ENCODE measurements at places on chromosomes 7 and 10.

DNA sequence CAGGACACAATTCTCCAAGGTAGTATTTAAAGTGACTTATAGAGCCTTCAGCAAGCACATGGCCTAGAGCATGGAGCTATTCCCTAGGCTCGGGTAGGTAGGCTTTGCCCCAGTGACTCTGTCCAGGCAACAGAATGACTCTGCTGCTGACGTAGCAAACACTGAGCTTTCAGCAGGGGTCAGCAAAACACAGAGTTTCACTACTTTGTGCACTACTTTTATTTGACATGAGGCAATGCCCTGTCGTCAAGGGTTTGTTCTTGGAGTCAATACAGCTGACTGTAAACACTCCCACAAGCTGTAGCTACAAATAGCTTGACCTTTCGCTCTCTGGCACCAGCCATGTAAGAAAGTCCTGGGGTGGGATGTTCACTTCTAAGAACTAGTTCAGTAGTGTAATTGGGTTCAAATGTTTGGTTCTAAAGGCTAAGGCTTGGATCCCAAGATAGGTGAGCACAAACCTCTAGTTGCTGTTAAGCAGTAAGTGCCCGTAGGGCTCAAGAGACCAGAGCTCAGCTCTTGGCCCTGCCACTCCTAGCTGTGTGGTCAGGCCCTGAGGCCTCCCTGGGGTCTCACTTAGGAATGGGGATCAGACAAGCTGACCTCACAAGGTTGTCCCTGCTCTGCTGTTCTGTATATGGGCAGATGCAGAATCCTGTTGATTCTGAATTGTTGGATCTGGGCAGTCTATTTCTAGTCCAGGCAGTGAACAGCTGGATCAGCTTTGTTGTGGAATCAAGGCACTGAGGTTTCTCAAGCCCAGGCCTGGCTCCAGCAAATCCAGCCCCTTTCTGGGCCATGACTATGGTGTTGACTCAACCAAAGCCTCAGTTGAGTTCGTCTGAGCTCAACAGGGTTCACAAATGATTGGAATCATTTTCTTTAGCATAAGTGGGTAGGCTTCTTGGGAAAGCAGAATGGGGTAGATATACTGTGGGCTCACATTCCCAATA, 10.7 kb downstream of the NODAL start:
- DNase-seq = no peak

GRCh38 chr7:139679731-139680594, 97.8 kb downstream of the HIPK2 start:
- no peak for DNase-seq

GRCh38 chr10:17426263-17426750, 28.1 kb downstream of the ST8SIA6 start:
- no peak for DNase-seq

DNA sequence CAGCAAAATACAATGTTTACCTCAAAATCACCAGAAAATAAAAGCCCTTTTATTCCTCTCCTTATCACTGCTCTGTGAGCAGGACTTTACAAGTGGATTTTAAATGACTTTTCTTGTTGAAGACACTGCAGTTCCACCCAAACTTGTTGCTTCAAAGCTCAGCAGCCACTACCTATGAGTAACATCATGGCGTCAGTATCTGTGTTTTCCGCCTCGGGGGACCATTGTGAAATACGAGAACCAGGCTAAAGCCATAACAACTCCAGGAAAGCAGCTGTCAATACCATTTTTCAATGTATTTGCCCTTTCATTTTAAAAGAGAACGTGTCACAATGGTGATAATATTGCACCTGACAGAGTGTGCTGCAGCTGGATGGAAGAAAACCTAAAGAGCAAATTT, 284.0 kb upstream of the RNF32 start:
- no peak for DNase-seq

DNA sequence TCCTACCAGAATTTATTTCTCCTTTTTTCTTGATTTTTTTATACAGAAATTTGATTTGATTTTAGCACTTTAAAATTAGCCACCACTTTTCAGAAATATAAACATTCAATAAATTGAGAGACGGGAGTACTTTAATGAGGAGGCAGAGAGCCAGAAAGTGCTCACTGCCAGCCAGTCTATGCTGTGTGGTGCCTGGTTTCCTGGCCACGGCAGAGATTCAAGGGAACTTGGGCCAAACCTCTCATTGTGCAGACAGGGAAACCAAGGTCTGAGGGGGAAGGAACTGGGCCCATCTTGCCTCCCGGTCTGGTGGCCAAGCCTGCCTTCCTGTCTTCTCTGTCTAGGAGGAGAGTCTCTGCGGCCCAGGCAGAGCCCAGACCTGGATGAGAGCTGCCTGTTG, 25.9 kb downstream of the ADAMTS14 start:
- DNase-seq = no peak

DNA sequence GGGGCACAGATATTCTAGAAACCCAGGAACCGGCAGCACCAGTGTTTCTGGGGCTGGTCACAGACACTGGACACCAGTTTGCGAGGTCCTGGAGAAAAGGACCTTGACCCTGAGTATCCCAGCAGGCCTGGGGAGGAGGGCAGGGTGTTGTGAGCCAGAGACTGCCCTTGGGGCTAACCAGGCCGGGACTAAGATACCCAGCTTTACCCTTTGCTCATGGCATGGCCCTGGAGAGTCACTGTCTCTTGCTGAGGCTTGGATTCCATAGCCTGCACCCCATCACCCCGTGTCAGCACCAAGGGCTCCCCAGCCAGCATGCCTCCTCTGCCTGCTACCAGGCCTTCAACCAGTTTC, 124.4 kb downstream of the COL26A1 start:
- no peak for DNase-seq

Measured in activated T-helper 1 cell treated with anti-CD3 and anti-CD28 coated beads, Interleukin-2, amount 50 U/mL, for 16 hours (primary cell).